ENCODE measurements at places on chromosomes 2 and 18.

DNA sequence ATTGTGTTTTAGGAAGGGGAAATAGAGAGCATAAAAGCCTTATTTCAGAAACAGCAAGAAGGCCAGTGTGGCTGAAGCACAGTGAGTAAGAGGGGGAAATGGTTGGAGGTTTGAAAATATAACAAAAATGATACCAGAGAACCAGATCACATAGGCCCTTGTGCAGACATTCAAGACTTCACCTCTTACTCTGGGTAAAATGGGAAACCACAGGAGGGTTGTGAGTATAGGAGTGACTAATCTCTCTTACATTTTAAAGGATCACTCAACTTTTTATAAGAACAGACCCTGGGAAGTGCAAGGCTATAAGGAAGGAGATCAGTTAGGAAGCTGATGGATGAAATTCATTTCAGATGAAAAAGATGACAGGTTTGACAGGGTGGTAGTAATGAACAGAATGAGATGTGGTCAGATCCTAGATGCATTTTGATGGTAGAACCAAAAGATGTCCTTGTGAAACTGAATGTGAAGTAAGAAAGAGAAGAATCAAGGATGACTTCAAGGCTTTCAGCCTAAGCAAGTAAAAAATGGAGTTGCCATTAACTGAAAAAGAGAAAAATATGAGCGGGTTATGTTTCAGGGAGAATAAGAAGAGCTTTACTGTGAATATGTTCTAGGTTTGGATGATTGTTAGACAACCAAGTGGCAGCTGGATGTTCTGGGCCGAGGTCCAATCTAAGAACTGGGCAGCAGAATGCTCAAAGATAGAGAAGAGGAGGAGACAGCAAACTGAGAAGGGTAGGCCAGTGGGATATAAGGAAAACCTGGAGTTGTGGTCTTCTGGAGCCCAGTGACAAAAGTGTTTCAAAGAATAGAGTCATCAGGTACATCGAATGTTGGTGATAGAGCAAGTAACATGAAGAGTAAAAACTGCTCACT lies 65.1 kb downstream of the USP40 start:
- DNase-seq = no peak

GRCh38 chr18:22276334-22276713 lies 106.9 kb downstream of the GATA6 start:
- no peak for DNase-seq

- DNase-seq = no peak
These were observed 447.9 kb upstream of the ACVR2A start for GRCh38 chr2:147396890-147397289.

GRCh38 chr2:64863097-64863820 lies 125.9 kb upstream of the SLC1A4 start:
- DNase-seq = no peak

DNA sequence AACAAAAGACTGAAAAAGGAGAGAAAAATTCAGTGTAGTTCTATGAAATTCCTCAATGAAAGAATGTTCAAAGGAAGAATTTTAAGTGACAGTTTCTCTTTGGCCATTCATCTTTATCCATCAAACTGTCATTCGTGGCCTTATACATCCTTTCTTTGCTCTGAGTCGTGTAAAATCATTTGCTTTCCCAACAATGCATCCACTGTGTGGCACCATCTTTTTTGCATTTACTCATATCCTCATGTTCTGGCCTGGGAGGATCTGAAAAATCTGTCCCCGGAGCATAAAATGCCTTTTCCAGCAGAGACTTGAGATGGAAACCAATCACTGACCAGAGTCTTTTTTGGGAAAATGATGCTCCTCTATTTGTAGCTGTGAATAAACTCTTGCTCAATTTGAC lies 240.3 kb upstream of the ETAA1 start:
- no peak for DNase-seq

DNA sequence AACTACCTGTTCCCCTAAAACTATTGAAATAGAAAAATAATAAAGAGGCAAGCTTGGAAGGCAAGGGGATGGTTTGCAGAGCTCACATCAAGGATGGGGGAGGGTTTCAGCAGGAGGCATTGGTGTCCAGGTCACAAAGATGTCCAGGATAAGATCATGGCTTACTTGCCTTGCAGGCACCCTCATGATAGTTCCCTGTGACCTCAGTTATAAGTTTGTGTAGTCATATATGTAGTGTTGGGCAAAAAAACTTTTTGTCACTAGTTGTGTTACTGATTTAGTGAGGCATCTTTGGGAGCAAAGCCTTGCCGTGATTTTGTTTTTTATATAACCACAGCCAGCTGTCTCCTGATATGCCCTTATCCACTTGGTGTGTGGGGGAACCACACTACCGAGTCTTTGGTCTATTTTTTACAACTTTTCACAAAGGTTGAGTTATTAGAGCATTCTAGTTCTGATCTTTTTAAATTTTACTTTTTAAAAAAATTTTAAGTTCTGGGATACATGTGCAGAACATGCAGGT lies 53.3 kb downstream of the IL1R2 start:
- no peak for DNase-seq

DNA sequence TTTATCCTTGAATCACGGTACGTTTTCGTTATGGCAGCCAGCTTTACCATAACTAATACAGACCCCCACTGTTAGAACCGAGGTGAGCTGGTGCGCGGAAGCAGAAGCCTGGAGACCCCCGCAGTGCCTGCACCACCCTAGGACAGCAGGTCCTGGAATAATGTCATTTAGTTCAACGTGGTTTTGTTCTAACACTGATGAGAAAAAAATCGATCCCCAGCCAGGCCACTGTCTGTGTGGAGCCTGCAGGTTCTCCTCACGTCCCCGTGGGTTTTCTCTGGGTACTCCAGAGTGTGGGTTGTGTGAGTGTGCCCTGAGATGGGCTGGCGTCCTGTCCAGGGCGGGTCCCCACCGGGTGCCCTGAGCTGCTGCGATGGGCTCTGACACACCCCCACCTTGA lies 69.9 kb upstream of the ST3GAL5 start:
- no peak for DNase-seq

DNA sequence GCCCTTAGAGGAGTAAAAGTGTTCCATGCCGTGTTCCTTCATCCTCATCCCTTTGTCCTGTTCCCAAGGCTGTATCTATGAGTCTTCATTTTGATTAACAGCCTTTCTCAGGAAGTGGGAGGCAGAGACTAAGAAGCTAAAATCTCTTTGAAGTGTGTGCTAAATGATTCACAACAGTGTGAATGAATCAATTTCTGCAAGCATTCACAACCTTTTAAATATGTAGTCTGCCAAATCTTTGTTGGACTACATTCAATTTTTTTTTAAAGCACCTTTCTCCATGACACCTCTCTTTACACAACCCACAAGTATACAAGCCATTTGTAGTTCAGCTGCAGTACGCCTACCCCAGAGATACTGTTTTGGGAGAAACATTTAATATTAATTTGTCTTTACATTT lies 408.6 kb upstream of the FANCL start:
- DNase-seq = no peak

GRCh38 chr2:48050711-48051110 lies 144.4 kb upstream of the FBXO11 start:
- no peak for DNase-seq

DNA sequence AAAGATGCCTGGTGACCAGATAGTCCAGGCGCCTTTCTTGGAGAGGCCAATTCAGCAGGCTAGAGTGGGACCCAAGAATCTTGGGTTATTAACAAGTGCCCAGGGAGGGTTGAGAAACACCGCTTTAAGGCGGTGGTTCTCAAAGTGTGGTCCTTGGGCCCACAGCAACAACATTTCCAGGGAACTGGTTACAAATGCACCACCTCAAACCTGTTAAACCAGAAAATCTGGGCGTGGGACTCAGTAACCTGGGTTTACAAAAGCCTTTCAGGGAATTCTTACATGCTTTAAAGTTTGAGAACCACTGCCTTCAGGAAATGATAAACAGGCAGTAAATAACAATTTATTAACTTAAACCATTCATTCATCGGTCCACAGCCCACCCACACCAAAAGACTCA lies 92.5 kb downstream of the SP3 start:
- DNase-seq = no peak

DNA sequence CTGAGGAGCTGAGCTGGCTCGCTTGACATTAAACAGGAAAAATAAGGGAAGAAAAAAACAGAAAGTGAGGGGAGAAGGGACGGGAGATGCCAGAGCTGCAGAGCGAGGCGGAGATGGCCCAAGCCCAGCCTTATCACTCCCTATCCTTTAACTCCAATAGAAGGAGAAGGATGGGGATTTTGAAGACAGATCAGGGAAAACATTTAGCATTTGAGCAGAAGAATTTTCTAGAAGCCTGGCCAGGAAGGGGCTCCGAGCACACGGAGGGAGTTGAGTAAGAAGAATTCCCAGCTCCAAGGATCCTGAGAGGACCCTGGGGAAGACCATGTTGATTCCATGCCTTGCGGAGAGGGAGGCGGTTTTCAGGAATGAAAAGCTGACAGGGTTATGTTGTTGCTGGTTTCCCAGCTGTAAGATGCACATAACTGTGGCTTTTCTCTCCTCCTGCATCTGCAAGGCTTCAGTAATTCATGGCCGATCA lies 35.6 kb downstream of the TWIST2 start:
- no peak for DNase-seq

- DNase-seq = no peak
These were observed 17.5 kb downstream of the SLC4A3 start for GRCh38 chr2:219644801-219645480.

DNA sequence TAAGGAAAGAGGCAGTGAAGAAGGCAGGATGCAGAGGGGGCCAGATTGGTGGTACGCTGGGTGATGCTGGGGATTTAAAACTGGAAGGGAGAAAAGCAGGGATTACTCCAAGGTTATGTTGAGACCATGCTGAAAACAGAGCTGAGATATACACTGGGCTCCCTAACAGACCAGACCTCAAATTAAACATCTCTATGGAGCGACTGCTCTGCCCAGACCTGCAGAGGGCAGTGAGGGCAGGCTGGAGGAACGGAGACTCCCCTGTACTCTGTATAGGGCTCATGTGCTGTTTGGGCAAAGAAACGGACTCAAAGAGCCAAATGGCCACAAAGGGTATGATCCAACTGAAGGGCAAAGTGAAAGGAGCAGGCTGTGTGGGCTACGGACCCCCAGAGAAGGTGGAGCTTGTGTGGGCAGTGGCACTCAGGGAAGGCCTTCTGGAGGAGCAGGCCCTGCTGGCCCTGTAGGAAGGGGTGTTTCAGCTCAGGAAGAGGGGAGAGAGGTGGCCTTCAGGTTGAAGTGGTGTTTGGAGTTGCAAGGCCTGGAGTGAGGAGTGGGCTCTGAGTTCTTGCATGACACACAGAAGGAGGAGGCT lies 4.8 kb upstream of the CELF4 start:
- no peak for DNase-seq

DNA sequence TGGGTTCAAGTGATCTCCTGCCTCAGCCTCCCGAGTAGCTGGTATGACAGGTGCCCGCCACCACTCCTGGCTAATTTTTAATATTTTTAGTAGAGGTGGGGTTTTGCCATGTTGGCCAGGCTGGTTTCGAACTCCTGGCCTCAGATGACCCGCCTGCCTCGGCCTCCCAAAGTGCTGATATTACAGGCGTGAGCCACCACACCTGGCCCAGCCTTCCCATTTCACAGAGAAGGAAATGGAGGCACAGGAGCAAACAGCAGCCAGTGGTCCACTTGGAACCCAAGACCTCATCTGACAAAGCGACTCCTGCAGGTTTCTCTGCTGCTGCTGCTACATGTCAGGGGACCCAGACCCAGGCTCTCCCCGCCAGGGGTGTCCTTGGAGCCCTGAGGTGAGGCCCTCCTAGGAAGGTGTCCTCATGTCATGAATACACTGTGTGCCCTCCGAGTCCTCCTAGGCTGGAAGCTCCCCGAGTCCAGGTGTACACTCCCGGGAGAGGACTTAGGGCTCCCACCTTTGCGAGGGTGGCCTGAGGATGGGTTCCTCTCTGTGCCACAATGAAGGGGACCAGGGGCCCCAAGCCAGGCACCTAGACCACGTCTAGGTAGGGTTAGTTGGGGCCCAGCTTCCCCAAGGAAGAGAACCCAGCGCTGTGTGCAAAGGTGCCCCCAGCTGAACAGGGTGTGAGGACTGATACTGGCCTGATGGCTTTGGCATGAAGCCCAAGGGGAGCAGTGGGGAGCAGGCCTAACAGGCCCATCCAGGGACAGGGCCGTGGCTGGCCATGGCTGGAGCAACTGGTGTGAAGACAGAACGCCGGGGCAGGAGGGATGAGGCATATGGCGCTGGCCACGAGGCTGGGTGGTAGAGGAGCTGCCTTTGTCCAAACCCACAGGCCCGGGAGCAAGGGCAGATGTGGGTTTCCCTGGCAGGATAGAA lies 56.1 kb downstream of the HS6ST1 start:
- DNase-seq = no peak

DNA sequence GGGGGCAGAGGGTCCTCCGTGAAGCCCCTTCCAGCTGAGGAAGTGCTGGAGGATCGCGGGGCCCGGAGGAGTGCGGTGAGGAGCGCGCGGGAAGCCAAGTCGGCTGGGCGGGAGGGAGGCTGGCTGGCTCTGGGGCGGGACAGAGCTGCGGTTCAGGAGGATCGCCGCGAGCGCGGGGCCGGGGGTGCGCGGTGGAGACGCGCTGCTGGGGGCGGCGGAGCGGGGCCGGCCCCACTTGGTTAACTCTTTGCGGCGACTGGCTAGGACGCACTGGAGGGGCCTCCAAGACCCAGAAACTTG lies 464 bp downstream of the CYBRD1 start:
- no peak for DNase-seq

DNA sequence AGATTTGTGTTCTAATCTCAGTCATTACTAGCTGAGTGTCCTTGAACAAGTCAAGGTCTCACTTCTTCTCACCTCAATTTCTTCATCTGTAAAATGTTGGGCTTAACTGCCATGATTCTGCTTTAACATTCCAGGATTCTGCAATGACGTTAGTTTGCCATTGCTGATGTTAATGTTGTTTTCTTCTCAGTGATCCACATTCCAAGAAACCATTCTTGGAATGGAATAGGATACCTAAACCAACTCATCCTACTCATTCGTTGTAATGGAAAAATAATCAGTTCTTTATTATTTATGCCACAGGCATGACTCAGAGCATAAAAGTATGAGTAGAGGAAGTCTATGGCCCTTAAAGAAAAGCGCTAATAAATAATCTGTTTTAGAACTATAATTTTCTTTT lies 140.2 kb upstream of the ETAA1 start:
- no peak for DNase-seq

DNA sequence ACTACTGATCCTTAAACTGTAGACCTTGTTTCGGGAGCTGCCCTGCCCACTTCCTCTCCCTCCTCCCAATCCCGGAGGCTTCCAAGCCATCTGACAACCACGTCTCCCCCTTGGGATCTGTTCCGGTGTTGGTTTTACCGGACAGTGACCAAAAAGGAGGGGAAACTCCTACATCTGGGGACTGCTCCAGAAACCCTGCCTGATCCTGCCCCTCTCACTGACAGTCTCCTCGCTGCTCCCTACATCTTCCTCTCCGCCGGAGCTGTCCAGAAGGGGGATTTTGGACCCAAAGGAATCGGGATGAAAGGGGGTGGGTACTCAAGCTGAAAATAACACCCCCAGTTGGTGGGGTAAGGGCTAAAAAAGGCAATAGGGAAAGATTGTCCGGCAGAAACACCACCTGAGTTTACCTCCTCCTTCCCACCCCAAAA lies 1.5 kb downstream of the INO80D start:
- peak; percentile 55 for DNase-seq
